ENCODE measurements at places on chromosomes 2 and 18. TPM values are rescaled to one million over a fixed set of nuclear protein-coding genes. Genes with fewer than 3 reads are reported as not detected.

DNA sequence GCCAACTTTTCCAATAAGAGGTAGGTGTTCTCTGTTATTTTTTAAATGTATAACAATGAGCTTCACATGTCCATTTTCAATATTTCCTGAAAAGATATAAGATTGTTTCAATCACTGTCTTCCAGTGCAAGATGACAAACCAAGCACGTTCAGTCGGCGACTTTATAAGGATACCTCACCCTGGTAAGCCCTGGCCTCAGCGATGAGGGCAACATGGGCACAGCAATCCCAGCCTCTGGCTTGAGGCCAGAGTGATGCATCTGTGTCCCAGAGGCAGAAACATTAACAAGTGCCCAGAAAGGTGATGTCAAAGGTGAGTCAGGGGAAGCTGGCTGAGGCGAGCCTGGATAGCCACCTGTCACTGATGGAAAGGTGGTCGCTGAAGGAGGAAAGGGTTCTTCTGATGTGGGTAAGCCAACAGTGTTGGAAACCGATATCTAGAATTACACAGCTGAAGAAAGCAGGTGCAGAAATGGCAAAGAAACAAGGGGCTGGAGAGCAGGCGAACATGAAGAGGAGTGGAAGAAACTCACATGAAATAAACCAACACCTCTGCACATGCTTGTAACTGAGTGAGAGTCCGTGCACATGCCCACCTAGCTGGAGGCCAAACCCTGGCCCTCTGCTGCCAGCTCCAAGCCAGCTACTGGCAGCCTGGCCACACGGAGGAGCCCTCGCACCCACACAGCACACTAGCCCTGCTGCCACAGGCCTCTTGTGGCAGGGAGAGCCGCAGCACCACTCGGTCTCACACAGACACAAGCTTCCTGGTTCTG, 65.5 kb downstream of the FBXO15 start:
- H3K27me3 ChIP-seq: peaks cover 8% of the 10 kb centered on the region
- no peaks in the 10 kb centered on the region for H3K36me3 ChIP-seq
- peaks cover 27% of the 10 kb centered on the region for H3K4me1 ChIP-seq
- peak overlapping the region; percentile 90 for H3K27ac ChIP-seq

- H3K27ac ChIP-seq: no peak overlapping the region
- H3K36me3 ChIP-seq: no peaks in the 10 kb centered on the region
- no peak overlapping the region for H3K4me3 ChIP-seq
- no peak for DNase-seq
- H3K4me1 ChIP-seq: no peaks in the 10 kb centered on the region
Measured at GRCh38 chr2:198702796-198703195, 754.9 kb downstream of the SATB2 start.

- H3K4me3 ChIP-seq: no peak overlapping the region
- no peak for DNase-seq
- H3K4me1 ChIP-seq: no peaks in the 10 kb centered on the region
- H3K27me3 ChIP-seq: no peaks in the 10 kb centered on the region
- H3K36me3 ChIP-seq: peaks cover 11% of the 10 kb centered on the region
Measured at GRCh38 chr2:178128836-178129630, 16.8 kb downstream of the RBM45 start.

GRCh38 chr18:4987452-4988405, 209.3 kb downstream of the AKAIN1 start:
- H3K4me3 ChIP-seq: no peak overlapping the region
- no peaks in the 10 kb centered on the region for H3K27me3 ChIP-seq
- H3K27ac ChIP-seq: no peak overlapping the region
- H3K36me3 ChIP-seq: no peaks in the 10 kb centered on the region
- no peak for DNase-seq

Gene WNT10A
- polyA plus RNA-seq: 23.9 TPM

Gene MYL1
- polyA plus RNA-seq: not detected

Gene MOGAT1
- not detected for polyA plus RNA-seq
